Upper lobe of left lung (tissue), 6 donors: ENCODE measurements at places on chromosomes 4 and X. TPM values are rescaled to one million over a fixed set of nuclear protein-coding genes. Genes with fewer than 3 reads are reported as not detected.
A peak's percentile ranks its signal among the peaks of the same experiment; 100 is the strongest.

DNA sequence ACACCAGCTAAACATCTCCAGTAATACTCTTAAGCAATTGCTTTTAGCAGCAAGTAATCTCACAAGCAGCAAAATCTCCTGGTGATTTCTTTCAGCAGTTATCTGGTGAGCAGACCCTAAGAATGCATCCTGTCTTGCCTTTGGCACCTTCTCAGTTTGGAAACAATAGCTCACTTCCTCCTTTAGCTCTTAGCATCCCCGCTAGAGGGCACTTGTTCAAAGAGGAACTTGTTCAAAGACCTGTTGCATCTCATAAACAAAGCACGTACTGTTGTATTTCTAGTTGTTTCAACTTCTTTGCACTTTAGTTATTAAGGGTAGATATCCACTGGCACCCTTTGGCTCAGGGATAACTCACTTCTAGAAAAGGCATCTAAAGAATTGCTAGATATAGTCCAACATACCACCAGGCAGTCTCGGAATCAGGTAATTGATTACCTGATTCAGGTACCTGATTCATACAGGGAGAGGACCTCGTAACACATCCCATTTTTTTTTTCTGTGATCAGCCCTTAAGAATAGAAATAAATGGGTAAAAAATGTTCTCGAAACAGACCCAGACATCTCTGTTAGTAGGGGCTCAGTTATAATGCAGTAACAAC lies 81.9 kb upstream of the QRFPR start:
- H3K4me1 ChIP-seq, result no peaks in the 10 kb centered on the region
- peak; percentile 37 for DNase-seq
- no peaks in the 10 kb centered on the region for H3K27me3 ChIP-seq
- no peak overlapping the region for H3K4me3 ChIP-seq
- H3K36me3 ChIP-seq, result no peaks in the 10 kb centered on the region

DNA sequence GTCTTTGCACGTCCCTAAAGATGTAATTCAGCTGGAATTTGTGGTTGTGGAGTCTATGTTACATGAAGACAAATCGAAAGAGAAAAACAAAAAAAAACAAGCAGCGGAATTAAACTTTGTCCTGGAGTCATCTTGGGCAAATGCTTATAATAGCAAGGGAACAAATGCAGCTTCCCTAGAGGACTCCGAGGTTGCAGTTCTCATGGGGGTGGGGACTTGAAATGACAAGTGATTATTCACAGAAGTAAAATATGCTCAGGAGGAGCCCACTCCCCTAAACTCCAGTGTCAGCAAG lies 362.4 kb downstream of the ARHGAP24 start:
- no peak overlapping the region for H3K4me3 ChIP-seq
- H3K4me1 ChIP-seq, result no peaks in the 10 kb centered on the region
- no peak for DNase-seq

DNA sequence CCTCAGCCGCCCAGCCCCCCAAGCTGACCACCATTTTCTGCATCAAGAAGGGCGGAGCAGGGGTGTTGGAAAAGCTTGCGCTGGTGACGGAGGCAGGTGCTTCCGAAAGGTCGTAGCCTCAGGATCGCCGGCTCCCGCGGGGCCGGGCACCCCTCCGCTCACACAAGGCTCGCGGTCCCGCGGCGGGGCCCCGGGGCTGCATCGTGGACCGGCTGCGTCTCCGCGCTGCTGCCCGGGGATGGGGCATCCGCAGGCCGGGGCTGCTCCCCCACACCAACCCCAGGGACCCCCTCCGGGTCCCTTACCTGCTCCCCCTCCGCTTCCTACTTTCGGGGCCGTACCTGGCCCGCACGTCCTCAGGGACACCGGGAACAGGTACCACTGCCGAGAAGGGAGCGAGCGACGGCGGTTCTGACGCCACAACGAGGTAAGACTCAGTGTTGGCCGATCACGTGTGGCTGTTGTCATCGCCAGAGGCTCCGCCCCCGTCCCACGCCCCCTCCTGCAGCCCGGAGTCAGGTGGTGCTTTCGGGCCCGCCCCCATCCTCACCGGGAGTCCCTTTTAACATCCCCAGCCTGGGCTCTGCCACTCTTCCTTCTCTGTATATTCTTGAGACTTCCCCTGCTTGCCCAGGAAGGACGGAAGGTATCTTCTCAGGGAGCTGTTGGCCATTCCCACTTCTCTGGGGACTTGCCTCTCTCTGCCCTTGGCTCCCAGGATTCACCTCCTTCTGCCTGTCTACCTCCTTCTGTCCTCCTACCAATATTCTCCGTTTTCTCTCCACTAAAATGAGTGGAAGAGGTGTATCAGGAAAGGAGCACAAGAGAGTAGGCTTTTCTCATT lies at the start of gene BEX2:
TSS of gene BEX2 (minus strand) at position 436 of the 844 bp plus-strand sequence. CDS start 1,014 bp downstream, outside the sequence.
- DNase-seq, result peak; percentile 86
- H3K4me1 ChIP-seq, result peaks cover 3% of the 10 kb centered on the region
- H3K4me3 ChIP-seq, result peak within 1 kb of the TSS; percentile 50
- H3K27me3 ChIP-seq, result no peaks in the 10 kb centered on the region

- peaks cover 33% of the 10 kb centered on the region for H3K4me1 ChIP-seq
- peaks cover 9% of the 10 kb centered on the region for H3K27me3 ChIP-seq
- H3K4me3 ChIP-seq, result no peak overlapping the region
- H3K36me3 ChIP-seq, result no peaks in the 10 kb centered on the region
- H3K27ac ChIP-seq, result peak overlapping the region; percentile 34
These were observed 9.5 kb downstream of the BCOR start for GRCh38 chrX:40088299-40088625.

GRCh38 chr4:147616849-147617172 lies 386 bp upstream of the TMEM184C start:
- no peak for DNase-seq
- H3K4me3 ChIP-seq, result peak overlapping the region; percentile 91
- no peaks in the 10 kb centered on the region for H3K27me3 ChIP-seq
- H3K36me3 ChIP-seq, result no peaks in the 10 kb centered on the region

- H3K27me3 ChIP-seq, result no peaks in the 10 kb centered on the region
- H3K4me3 ChIP-seq, result no peak overlapping the region
- peak overlapping the region; percentile 98 for H3K27ac ChIP-seq
- DNase-seq, result no peak
- peaks cover 53% of the 10 kb centered on the region for H3K4me1 ChIP-seq
- H3K36me3 ChIP-seq, result no peaks in the 10 kb centered on the region
These were observed 4.1 kb downstream of the AFF1 start for GRCh38 chr4:86938771-86939520.

GLRB gene
- total RNA-seq, result 5.1 TPM

BGN gene
- total RNA-seq, result 108 TPM

TMEM271 gene
- not detected for total RNA-seq

- H3K27ac ChIP-seq, result peak overlapping the region; percentile 80
- H3K4me3 ChIP-seq, result no peak overlapping the region
- H3K36me3 ChIP-seq, result no peaks in the 10 kb centered on the region
- no peak for DNase-seq
These were observed 21.6 kb downstream of the SAT1 start for GRCh38 chrX:23804578-23804977.

DNA sequence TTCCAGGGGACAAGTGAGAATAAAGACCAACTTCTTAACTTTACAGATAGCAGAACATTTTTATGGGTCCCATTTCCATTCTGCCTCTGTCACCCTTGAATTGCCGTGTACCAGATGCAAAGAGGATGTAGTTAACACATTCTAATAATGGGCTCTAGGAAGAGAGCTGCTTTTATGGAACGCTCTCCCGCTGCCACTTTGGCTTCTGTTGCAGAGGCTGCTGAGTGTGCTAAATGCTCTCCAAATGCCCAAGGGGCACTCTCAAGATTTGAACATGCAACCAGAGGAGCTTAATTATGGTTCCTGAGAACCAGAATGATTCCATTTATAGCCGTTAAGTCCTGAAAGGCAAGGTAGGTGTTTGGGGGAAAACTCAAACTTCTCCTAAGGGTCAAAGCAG lies 28.1 kb upstream of the GPC3 start:
- H3K4me3 ChIP-seq, result no peak overlapping the region
- H3K4me1 ChIP-seq, result no peaks in the 10 kb centered on the region
- H3K27ac ChIP-seq, result no peak overlapping the region
- no peaks in the 10 kb centered on the region for H3K36me3 ChIP-seq

SRPX2 gene
- 30.9 TPM for total RNA-seq

DNA sequence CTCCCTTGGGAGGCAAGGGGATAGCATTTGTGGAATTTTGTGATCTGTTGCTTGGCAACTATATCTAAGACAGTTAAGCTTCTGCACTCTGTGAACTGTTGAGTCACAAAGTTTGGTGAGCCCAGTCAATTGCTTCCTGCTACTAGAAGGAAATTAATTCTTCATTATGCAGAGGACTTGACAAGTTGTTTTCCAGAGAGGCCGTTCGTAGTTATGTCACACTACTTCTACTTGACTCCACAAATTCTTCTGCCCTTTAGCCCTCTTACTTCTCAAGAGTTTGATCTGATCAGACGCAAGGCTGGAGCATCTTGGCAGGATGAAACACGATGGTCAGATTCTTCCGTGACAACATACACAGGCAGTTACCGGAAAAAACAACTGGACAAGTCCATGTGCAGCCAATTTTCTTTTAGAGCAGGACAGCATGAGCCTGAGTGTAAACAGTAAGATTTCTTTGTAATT lies at the start of gene C4orf51:
TSS of gene C4orf51 (plus strand) at position 156 of the 465 bp plus-strand sequence. CDS start at position 214, 58 bp downstream.
- no peak within 1 kb of the TSS for H3K4me3 ChIP-seq
- no peaks in the 10 kb centered on the region for H3K36me3 ChIP-seq
- no peaks in the 10 kb centered on the region for H3K27me3 ChIP-seq
- DNase-seq, result no peak

GRCh38 chr4:76623217-76624045 lies 188.4 kb downstream of the SHROOM3 start:
- H3K27me3 ChIP-seq, result no peaks in the 10 kb centered on the region
- peak overlapping the region; percentile 81 for H3K27ac ChIP-seq
- no peak overlapping the region for H3K4me3 ChIP-seq
- H3K36me3 ChIP-seq, result no peaks in the 10 kb centered on the region
- H3K4me1 ChIP-seq, result no peaks in the 10 kb centered on the region

GRPR gene
- 0.39 TPM for total RNA-seq

GRCh38 chr4:34417160-34417559 lies 1827.2 kb downstream of the ARAP2 start:
- no peaks in the 10 kb centered on the region for H3K27me3 ChIP-seq
- no peaks in the 10 kb centered on the region for H3K4me1 ChIP-seq
- no peak for DNase-seq
- H3K27ac ChIP-seq, result no peak overlapping the region
- H3K4me3 ChIP-seq, result no peak overlapping the region

DNA sequence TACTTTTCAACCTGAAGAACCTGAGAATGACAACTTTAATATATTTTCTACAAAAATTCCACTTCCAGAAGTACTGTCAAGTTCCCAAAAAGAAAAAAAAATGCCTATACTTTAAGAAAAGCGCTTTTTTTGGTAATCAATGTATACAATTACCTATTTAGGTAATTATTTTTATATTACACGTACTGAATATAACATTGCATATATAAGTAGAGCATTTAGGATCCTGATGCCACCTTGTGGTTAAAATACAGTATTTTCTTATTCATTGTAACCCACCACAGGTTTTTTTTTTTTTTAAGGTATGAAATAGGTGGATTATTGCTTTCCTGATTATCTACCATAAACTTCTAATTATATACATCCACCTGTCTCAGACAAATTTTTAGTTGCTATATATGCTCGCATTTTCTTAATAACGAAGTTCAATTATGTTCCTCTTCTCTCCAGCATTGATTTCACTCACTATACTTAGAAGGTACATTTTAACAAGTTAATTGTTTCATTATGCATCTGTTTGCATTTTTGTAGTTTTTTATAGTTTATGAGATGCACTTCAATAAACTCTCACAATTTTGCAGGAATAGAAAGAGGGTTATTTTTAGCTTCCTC lies 5.2 kb downstream of the MAP9 start:
- H3K4me3 ChIP-seq, result no peak overlapping the region
- H3K27ac ChIP-seq, result no peak overlapping the region
- H3K27me3 ChIP-seq, result no peaks in the 10 kb centered on the region

GRCh38 chrX:10199212-10199611 lies 42.4 kb downstream of the CLCN4 start:
- DNase-seq, result no peak
- H3K36me3 ChIP-seq, result no peaks in the 10 kb centered on the region
- H3K4me3 ChIP-seq, result no peak overlapping the region
- no peaks in the 10 kb centered on the region for H3K27me3 ChIP-seq
- H3K4me1 ChIP-seq, result no peaks in the 10 kb centered on the region
- peak overlapping the region; percentile 61 for H3K27ac ChIP-seq

DNA sequence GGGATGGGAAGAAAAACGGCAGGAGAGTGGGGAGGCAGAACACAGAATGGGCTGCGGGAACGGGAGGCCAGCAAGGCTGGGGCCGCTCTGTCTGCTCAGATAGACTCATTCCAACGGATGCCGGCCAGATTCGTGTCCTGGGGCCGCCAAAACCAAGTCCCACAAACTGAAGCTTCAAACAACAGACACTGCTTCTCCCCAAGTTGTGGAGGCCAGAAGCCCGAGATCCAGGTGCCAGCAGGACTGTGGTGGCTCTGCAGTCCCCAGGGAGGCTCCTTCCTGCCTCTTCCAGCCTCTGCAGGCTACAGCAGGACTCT lies 100.6 kb downstream of the ADRA2C start:
- H3K4me1 ChIP-seq, result no peaks in the 10 kb centered on the region
- no peaks in the 10 kb centered on the region for H3K27me3 ChIP-seq
- no peaks in the 10 kb centered on the region for H3K36me3 ChIP-seq

DNA sequence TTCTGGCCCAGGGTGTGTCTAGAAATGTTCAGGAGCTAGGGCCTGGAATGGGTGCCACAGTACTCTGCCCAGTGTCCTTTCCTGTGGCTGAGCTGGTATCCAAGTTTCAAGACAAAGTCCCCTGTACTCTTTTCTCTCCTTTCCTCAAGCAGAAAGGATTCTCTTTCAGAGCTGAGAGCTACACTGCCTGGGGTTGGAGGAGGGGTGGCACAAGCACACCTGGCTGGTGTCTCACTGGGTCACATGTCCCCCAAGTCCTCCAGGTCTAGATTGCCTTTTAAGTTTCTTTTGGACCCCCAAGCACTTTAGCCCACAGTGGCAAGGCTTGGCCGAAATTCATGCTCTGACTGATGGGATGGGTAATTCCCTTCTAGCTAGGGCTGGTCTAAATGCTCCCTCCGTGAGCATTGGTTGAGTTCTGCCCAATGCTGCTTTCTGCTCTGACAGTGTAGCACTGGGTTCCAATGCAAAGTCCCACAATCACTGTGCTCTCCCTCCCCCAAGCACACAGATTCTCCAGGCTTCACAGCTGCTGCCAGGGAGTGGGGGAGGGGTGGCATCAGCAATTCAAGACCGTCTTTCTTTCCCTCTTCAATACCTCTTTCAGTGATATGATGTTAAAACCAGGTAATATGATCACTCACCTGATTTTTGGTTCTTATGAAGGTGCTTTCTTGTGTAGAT lies 47.8 kb downstream of the BEX3 start:
- H3K4me3 ChIP-seq, result no peak overlapping the region
- H3K27me3 ChIP-seq, result no peaks in the 10 kb centered on the region
- no peaks in the 10 kb centered on the region for H3K4me1 ChIP-seq
- DNase-seq, result no peak
- no peak overlapping the region for H3K27ac ChIP-seq

DNA sequence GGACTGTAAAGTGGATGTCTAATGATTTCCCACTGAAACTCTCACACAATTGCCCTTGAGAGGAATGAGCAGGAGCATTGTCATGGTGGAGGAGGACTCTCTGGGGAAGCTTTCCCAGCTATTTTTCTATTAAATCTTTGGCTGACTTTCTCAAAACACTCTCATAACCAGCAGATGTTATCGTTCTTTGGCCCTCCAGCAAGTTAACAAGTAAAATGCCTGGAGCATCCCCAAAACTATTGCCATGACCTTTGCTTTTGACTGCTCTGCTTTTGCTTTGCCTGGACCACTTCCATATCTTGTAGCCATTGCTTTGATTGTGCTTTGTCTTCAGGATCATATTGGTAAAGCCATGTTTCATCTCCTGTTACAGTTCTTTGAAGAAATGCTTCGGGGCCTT lies 120.2 kb upstream of the PDE5A start:
- H3K27me3 ChIP-seq, result no peaks in the 10 kb centered on the region
- H3K36me3 ChIP-seq, result no peaks in the 10 kb centered on the region
- no peak overlapping the region for H3K27ac ChIP-seq
- no peak overlapping the region for H3K4me3 ChIP-seq
- H3K4me1 ChIP-seq, result no peaks in the 10 kb centered on the region

- H3K4me1 ChIP-seq, result no peaks in the 10 kb centered on the region
- H3K27ac ChIP-seq, result no peak overlapping the region
- no peaks in the 10 kb centered on the region for H3K36me3 ChIP-seq
These were observed 57.2 kb downstream of the NPY5R start for GRCh38 chr4:163400911-163401310.
